ENCODE measurements at places on chromosomes 5 and 9.
A peak's percentile ranks its signal among the peaks of the same experiment; 100 is the strongest.

- no peak for DNase-seq
Measured at GRCh38 chr5:93649234-93649900, 66.3 kb downstream of the NR2F1 start.

GRCh38 chr9:81878530-81878929 is 49.7 kb upstream of the SPATA31D4 start:
- no peak for DNase-seq

DNA sequence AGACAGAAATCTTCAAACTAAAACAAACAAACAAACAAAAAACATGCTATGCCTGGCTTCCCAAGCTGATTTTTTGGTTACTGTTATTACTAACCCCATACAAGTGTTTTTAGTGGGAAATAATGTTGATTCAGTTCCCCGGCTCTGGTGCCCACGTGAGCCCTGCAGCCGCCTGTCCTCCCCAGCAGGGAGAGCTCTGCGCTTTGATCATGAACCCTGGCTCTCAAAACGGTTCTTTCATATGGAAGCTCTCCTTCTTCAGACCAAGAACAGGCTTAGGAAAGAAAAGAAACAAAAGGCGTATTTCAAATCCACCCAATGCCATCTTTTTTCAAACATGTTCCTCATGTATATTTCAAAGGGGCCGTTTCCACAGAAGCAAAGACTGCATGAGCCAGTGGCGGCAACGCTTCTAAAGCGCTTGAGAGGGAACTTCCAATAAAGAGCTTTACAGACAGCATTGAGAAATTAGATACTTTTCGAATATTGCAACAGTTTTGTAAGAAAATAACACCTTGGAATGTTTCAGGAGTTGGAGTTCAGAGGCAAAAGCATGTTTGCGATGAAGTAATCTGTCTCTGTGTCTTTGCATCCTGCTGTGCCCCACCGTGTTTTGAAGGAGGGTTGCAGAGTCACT is 74.8 kb downstream of the ICE1 start:
- peak; percentile 74 for DNase-seq

DNA sequence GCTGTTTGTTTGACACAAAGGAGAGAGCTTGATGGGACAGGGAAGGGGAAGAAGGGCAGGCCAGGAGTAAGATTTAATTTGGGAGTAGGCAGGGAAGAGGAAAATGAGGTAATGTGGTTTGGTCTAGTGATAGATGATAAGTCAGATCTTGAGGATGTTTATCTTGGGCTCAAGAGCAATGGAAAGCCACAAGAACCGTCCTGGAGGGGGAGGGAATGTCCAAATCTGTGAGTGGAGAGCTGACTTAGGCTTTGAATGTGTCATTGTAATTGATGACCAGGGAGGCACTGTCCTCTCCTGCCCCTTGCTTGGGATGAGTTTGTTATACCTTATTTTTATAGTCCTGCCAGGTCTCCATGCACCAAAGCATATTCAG is 37.5 kb downstream of the MAMDC2 start:
- DNase-seq = peak; percentile 25

- no peak for DNase-seq
Measured at GRCh38 chr9:1879501-1879900, 135.6 kb upstream of the SMARCA2 start.

- DNase-seq = no peak
Measured at GRCh38 chr5:147920420-147921030, 14.2 kb upstream of the C5orf46 start.

DNA sequence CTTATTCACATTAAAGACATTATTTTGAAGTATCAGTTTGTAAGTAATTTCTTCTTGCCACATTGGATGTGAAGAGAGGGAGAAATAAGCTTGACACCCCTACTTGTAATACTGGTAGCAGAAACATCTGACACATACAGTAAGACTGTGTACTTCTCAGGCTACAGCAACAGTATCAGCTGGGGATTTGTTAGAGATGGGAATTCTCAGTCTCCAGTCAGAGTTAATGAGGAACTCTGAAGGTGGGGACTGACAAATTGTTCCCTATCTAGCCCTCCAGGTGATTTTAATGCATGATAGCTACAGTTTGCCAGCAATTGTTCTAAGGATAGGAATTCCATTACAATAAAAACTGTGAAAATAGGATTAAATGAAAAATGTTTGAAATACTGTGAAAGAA is 524.8 kb downstream of the PRR16 start:
- no peak for DNase-seq

GRCh38 chr9:137237759-137238726 is 3.0 kb upstream of the TUBB4B start:
- DNase-seq = no peak

DNA sequence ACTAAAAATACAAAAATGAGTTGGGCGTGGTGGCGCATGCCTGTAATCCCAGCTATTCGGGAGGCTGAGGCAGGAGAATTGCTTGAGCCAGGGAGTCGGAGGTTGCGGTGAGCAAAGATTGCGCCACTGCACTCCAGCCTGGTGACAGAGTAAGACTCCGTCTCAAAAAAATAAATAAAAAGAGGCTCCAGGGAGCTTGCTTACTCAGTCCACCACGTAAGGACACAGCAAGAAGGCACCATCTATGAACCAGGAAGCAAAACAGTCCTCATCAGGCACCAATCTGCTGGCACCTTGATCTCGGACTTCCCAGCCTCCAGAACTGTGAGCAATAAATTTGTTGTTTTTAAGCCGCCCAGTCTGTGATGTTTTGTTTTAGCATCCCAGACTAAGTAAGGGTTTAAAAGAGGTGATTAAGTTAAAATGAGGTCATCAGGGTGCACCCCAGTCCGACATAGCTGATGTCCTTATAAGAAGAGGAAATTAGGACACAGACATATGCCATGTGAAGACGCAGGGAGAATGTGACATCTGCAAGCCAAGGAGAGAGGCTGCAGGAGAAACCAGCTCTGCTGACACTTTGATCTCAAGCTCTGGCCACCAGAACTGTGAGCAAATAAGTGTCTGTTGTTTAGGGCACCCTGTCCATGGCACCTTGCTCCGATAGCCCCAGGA is 45.9 kb downstream of the C9orf50 start:
- DNase-seq = no peak

DNA sequence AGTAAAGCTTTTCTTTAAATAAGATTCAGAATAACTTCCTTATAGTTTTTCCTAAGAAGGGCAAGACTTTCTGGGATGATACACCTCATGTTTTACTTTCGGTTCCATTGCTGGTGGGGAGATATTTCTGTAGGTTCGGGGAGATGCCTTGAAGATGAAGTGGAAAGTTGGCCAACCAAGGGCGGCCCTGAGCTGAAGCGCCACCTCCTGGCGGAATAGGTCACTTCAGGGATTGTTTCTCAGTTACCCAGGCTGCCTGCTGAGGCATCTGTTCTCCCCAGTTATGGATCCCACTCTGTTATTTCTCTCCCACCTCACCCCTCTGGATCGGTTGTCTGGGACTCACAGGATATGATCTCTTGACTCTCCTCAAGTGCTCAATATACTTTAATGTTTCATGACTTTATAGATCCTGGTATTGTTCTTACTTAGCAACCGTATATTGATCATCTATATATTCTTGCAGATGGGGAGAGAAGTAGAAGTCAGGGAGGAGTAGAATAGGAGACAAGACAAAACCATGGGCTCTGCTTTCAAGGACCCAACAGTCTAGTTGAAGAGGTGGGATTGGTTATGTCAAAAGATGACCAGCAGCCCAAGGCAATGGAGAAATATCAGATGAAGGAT is 23.4 kb downstream of the MEGF10 start:
- peak; percentile 77 for DNase-seq

DNA sequence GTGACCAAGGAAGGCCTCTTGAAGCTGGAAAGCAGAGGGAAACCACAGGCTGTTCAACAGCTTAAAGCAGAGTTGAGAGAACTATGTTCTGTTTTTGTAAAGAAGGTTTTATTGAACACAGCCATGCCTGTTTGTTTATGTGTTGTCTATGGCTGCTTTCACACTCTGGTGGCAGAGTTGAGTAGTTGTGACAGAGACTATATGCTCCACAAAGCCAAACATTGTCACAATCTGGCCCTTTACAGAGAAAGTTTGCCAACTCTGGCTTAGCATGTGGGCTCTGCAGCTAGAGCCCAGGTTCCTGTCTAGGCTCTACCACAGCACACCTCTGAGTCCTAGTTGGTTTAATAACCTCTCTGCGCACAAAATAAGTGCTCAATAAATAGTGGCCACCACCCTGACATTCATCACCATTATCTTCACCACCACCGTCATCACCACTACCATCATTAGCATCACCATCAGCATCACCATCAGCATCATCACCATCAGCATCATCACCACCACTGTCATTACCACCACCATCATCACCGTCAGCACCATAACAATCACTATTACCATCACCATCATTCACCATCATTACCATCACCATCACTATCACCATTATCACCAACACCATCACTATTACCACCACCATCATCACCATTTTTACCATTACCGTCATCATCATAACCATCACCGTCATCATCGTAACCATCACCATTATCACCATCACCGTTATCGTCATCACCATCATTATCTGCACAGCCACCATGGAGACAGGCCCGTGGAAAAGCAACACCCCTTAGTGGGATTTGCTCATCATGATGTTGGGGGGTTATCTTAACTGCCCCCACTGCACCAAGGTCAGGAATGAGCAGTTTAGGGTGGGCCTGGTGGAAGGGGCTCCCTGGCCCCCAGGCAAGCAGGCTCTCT is 18.3 kb downstream of the AKNA start:
- no peak for DNase-seq

DNA sequence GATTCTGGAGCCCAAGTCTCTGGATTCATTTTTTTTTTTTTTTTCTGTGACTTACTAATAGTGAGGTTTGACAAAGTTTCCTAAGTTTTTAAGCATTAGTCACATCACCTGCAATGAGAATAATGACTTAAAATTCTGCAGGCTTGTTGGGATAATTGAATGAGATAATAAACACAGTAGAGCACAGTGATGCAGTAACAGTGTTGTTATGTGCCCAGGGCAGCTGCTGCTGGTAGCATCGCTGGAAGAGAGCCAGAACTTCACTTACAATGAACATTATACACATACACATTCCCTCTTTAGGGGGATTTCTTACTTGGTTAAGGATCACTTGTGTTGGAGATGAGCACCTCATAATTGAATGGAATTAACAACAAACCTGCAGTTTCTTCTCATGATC is 78.9 kb downstream of the ALDH7A1 start:
- DNase-seq = peak; percentile 29

- peak; percentile 47 for DNase-seq
Measured at GRCh38 chr5:55633574-55634208, 78.4 kb downstream of the SLC38A9 start.

- peak; percentile 80 for DNase-seq
Measured at GRCh38 chr5:174410716-174411478, 313.5 kb upstream of the MSX2 start.

- DNase-seq = no peak
Measured at GRCh38 chr9:136049491-136050265, 45.4 kb downstream of the NACC2 start.

DNA sequence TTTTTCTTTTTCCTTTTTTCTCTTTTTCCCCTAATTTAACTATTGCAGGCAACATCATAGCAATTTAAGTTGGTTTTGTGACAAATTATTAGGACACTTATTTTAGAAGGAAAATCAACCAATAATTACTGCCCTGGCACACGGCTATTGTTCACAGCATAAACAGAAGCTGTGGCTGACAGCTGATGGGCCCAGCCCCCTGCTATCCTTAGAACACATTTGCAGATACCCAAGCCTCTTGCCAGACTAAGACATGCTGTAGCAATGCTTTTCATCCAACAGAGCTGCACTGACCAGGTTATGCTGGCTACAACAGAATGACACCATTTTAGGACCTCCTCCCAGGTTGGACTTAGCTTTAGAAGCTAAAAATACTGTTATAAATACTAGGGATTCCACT is 852.7 kb upstream of the DMAC1 start:
- DNase-seq = no peak

- DNase-seq = no peak
Measured at GRCh38 chr5:10173716-10174115, 76.0 kb downstream of the ATPSCKMT start.

DNA sequence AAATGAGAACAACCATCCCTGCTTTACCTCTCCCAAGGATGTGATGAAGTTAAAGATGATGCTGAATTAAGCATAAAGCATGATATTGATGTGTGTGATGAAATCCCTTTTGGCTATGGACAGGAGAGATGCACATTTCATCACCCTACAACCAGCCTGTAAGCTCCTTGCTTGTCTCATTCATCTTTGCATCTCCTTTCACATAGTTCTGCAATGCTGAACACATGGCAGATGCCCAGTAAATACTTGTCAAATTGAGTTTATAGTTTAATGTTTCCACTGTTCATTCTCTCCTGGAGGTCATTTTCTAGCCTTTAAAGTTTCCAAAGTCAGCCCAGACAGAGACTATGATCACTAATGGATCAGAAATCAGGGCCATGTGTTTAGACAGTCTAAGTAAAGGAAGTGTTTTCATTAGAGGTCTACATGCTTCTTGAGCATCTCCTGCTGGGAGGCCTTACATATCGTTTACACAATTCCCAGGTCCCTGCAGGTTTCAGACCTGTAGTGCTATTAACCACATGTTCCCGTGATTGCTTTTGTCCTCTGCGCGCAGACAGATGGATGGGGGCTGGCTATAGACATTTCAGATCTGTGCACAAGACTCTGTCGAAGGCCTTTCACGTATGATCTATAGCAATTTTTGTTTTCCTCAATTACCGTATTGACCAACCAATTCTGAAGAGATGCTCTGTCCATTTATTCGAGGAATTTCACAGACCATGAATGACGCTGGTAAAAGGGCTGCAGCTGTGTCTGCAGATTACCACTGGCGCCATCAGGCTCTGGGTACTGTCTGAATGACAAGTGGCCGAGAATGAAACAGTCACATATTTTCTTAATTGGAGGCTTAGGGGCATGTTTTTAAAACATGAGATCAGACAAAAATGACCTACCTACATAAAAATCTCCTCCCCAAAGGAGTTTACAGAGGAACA is 49.0 kb upstream of the CKMT2 start:
- no peak for DNase-seq

DNA sequence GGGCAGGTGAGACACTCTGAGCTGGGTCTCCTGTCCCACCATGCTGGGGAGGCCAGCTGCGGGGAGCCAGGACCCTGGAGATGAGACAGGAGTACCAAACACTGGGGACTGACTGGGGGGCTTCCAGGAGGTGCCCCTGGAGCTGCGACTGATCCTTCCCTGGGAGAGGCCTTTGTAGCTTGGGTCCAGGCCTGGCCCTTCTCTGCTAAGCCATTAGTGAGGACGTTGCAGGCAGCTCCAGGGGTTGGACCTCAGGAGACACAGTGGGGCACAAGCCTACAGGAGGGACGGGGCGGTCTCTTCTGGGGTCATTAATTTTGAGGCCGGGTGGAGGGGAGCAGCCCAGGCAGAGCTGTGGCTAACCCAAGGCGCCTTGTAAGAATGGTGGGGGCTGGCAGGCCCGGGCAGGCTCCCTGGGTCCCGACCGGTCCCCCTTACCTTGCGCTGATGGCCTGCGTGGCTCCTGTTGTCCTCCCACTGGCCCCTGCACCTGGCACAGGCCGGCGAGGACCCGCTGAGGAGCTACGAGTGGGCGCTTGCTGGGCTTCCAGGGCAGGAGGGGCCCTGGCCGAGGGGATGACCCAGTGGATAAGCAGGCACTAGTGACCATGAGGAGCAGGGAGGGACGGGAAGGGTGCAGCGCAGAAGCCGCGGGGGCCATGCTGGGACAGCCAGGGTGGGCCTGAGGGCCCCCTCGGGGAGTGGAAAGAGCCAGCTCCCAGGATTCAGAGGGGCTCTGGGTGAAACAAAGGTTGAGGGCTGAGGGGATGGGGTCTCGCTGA is 5.1 kb downstream of the MRPS2 start:
- DNase-seq = no peak

Measured in urothelium cell line (cell line).